ENCODE measurements at places on chromosomes 11 and 22.
A peak's percentile ranks its signal among the peaks of the same experiment; 100 is the strongest.

DNA sequence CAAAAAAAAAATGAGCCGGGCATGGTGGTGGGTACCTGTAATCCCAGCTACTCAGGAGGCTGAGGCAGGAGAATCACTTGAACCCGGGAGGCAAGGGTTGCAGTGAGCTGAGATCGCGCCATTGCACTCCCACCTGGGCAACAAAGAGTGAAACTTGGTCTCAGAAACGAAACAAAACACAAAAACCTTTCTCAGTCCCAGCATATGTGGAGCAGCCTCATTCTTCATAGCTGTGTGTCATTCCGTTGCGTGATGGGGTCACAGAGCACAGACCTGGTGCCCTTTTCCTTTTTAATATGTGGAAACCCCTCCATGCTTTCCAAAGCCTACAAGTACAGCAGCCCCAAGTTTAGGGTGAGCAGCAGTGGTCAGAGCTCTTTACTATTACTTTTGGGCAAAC is 13.7 kb downstream of the PEX26 start:
- DNase-seq: no peak

GRCh38 chr22:30891781-30892180 is 76.8 kb downstream of the MORC2 start:
- DNase-seq: no peak

- peak; percentile 55 for DNase-seq
Measured at GRCh38 chr11:13487661-13488030, 8.2 kb downstream of the PTH start.

- DNase-seq: no peak
Measured at GRCh38 chr11:65903715-65904114, 3.5 kb upstream of the FOSL1 start.

GRCh38 chr11:64969209-64969608 is 2.7 kb downstream of the MAJIN start:
- DNase-seq: no peak

DNA sequence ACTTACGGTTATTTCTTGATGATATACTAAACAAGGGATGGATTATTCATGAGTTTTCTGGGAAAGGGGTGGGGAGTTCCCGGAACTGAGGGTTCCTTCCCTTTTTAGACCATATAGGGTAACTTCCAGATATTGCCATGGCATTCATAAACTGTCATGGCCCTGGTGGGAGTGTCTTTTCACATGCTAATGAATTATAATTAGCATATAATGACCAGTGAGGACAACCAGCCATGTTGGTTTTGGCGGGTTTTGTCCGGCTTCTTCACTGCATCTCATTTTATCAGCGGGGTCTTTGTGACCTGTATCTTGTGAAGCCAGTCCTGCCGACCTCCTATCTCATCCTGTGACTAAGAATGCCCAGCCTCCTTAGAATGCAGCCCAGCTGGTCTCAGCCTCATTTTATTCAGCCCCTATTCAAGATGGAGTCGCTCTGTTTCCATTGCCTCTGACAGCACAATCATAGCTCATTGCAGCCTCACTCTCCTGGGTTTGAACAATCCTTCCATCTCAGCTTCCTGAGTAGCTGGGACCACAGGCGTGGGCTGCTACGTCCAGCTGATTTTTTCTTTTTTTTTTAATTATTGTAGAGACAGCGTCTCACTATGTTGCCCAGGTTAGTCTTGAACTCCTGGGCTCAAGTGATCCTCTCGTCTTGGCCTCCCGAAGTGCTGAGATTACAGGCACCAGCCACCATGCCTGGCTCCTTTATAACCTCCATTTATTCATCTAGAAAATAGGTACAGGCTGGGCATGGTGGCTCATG is 52.6 kb upstream of the EMID1 start:
- peak; percentile 8 for DNase-seq

- DNase-seq: no peak
Measured at GRCh38 chr11:86174101-86175046, 70.2 kb upstream of the EED start.

DNA sequence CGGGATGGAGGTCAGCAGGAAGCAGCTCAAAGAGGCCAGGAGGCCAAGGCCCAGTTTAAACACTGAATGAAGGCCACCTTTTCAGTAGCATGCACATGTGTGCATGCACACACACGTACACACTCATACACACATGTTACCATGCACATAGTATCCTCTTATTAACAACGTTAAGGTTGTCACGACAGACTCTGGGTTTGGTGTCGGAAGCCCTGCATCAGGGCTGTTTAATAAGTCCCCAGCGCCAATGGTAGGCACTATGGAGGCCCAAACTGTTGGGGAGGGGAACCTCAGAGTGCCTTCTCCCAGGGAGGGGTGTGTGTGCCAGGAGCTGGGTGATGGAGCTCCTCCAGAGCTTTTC is 39.5 kb upstream of the ADA2 start:
- DNase-seq: no peak

GRCh38 chr22:50544746-50545253 is 899 bp upstream of the KLHDC7B start:
- peak; percentile 55 for DNase-seq

DNA sequence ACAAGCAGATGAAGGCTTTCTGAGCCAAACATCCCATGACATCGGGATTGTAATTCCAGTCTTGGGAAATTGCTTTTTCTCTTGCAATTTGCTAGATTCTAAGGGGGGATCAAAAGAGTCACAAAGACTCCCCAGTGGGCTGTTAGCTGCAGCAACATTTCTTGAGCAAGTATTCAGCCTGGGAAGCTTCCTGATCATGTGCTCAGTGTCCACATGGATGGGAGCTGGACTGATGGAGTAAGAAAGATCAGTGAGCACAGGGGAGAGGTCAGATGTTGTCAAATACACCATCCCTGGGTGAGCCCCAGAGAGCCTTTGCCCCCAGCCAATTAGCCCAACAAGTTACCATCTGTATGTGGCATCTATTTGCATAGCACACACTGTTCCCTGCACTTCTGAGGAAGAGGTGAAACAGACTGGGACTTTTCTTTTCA is 10.2 kb upstream of the GRK3 start:
- no peak for DNase-seq

DNA sequence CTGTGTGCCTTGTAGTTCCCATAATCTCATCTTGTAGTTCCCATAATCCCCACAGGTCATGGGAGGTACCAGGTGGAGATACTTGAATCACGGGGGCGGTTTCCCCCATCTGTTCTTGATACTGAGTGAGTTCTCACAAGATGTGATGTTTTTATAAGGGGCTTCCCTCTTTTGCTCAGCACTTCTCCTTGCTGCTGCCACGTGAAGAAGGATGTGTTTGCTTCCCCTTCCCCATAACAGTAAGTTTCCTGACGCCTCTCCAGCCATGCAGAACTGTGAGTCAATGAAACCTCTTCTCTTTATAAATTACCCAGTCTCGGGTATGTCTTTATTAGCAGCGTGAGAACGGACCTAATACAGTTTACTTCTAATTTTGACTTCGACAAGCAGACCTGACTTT is 14.0 kb upstream of the SMIM38 start:
- no peak for DNase-seq

DNA sequence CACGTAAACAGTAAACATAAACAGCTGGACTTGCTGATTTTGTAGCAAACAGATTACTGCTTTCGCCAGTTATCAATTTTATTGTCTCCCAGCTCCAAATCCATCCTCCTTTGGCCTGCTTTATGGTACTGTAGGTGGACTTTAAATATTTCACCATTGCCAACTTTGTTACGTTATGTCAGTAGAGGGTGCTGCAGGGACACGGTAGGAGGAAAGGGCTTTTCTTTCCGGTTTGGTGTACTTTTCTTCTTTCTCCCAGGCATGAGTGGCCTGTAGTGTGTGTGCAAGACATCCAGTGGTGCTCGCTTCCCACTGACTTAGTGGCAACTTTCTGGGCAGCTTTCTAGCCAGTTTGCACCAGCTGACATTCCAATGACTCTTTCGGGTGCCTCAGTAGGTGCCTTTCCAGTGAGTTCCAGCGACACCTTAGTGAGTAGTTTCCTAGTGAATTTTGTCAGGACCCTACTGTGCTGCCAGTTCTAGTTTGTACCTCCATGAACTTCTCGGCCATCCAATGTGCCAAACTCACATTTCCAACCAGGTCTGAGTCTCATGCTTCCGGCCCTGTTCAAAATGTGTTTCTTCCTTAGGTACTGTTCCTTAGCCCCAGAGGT is 267.6 kb upstream of the TENM4 start:
- DNase-seq: no peak

GRCh38 chr11:2992997-2993325 is 832 bp upstream of the NAP1L4 start:
- DNase-seq: no peak

GRCh38 chr22:47329727-47330650 is 567.5 kb downstream of the TBC1D22A start:
- DNase-seq: no peak

- no peak for DNase-seq
Measured at GRCh38 chr22:23113067-23113846, 28.5 kb downstream of the RSPH14 start.

- DNase-seq: no peak
Measured at GRCh38 chr11:8013833-8014232, 26.7 kb downstream of the EIF3F start.

GRCh38 chr11:27075192-27075591 is 34.6 kb downstream of the BBOX1 start:
- no peak for DNase-seq

GRCh38 chr11:96315476-96315875 is 27.5 kb downstream of the MAML2 start:
- no peak for DNase-seq

GRCh38 chr22:34973926-34974325 is 92.0 kb upstream of the ISX start:
- no peak for DNase-seq

DNA sequence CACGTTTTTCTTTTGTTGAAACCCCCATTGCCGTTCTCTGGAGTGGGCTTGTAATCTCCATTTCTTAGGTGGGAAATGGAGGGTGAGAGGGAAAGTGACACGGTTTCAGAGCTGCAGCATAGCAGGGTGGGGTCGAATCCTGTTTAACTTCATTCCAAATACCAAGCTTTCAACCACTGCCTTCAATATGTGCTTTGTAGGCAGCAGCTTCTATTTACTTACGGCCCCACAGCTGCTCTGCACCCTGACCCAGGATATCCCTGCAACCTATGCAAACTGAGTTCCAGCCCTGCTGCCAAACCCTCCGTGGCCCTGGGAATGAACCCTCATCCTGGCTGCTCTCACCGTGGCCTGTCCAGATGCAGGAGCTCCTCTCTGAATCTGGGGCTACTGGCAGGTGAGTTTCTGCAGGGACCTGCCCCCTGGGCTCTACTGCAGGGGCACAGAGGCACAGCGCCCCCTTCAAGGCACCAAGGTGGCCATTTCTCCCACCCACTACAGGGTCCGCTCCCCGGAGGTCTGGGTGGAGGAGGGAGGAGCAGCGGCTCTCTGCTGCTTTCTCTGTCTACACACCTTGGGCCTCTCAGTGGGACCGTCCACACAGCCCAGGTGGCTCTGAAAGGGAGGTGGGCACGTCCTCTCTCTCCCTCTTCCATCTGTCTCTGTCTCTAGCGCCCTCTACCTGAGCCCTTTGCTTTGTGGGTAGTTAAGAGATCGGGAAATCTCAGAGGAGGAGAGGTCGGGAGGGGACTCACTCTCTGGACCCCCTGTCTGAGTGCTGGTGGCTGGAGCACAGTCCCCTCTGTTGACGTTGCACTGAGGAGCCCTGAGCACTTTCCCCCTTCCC is 279.1 kb downstream of the BRD1 start:
- DNase-seq: no peak

- DNase-seq: no peak
Measured at GRCh38 chr11:10481560-10482349, 26.7 kb downstream of the AMPD3 start.

DNA sequence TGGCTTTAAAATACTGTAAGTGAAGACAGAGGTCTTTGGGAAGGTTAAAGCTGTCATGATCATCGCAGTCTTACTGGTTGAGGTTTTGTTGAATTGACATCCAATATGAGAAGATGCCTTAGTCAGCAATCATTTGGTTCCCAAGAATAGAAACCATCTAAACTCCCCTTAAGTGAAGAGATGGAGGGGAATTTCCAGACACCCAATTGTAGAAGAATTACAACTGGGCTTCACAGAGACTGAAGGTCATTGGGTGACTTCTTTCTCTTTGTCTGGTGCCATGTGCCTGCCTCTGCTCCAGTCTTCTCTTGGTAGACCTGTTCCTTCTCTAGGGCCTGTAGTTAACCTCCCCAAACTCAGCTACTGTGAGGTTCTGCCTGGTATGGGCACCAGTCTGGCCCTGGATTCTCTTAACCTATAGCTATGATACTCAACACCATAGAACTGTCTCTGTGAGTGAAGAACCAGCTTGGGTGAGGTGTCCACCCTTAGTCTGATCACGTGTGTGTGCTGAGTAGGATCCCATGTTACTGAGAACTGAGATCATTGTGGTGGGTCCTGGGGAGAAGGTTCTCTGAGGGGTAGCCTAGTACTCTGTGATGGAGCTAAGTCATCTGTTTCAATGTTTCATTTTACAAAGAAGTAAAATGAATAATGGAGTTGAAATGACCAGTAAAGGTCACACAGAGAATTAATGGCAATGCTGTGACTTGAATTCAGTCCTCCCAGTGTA is 182.5 kb downstream of the CSNK2A3 start:
- DNase-seq: no peak

GRCh38 chr11:69060806-69061712 is 12.3 kb downstream of the TPCN2 start:
- no peak for DNase-seq

- no peak for DNase-seq
Measured at GRCh38 chr22:49566693-49567092, 261.0 kb downstream of the BRD1 start.

All from CD4-positive, alpha-beta T cell treated with Interleukin-17A for 1 hour (primary cell).